ENCODE measurements at places on chromosomes 7 and 10.

DNA sequence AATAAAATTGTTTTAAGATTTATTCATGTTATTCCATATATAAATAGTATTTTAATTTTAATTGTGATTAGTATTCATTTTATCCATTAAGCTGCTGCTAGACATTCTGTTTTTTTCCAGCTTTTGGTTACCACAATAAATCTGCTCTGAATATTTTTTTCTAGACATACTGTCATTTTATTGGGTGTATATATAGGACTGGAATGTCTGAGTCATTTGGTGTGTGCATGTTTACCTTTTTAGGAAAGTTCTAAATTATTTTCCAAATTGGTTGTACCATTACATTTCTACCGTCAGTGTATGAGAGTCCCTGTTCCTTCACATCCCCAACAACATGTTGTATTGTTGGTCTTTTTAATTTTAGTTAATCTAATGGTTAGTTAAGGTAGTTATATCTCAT lies 1138.1 kb downstream of the REEP3 start:
- no peak for DNase-seq

DNA sequence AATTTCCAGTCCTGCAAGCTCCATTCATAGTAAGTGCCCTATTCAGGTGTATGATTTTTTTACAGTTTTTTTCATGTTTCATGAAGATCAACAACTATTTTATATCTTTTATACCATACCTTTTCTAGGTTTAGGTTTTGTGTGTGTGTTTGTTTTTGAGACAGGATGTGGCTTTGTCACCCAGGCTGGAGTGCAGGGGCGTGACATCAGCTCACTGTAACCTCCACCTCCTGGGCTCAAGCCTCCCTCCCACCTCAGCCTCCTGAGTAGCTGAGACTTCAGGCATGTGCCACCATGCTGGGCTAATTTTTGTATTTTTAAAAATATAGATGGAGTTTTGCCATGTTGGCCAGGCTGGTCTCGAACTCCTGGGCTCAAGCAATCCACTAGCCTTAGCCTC lies 35.0 kb downstream of the ARMH3 start:
- DNase-seq: no peak

- no peak for DNase-seq
These were observed 228.9 kb upstream of the ETV1 start for GRCh38 chr7:14218338-14218737.

DNA sequence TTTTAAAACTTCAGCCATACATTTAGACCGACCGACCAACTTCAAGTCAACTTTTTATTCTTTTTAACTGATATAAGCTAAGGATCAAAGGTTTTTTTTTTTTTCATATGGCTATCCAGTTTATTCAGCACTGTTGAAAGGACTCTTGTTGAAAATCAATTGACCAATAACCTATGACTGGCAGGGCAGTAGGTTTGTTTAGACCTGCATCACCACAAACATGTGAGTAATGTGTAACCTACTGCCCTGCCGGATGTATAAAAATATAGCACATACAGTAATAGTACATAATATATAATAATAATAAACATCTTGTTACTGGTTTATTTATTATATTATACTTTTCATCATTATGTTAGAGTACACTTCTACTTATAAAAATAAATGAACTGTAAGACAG lies 434.6 kb upstream of the SEMA3A start:
- no peak for DNase-seq

DNA sequence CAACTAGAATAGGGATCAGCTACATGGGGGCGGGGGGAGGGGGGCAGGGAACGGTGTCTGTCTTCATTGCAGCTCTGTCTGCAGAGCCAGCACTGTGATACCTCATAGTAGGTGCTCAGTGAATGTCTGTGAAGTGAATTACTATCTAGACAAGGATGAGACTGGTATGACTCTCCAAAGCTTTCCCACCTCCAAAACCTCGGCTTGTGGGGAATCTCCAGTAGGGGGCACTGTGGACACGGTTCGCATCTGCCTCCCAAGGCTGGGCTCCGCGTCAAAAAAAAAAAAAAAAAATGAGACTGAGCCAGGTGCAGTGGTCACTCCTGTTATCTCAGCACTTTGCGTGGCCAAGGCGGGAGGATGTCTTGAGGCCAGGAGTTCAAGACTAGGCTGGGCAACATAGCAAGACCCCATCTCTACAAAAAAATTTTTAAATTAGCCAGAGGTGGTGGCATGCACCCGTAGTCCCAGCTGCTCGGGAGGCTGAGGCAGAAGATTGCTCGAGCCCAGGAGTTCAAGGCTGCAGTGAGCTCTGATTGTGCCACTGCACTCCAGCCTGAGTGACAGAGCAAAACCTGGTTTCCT lies 9.6 kb downstream of the TRIM56 start:
- no peak for DNase-seq

Measured in anterior cingulate cortex (tissue), 58 donors.